ENCODE measurements at places on chromosomes 5 and 9. TPM values are rescaled to one million over a fixed set of nuclear protein-coding genes. Genes with fewer than 3 reads are reported as not detected.

Gene RCL1
- total RNA-seq = 61.5 TPM

Gene SNCB
- total RNA-seq = 2.1 TPM

Gene SARDH
- total RNA-seq = 3.4 TPM

Gene RETREG1
- 8.5 TPM for total RNA-seq

Gene FGF18
- not detected for total RNA-seq

Gene SLC6A19
- total RNA-seq = not detected

Gene SPATA31A3
- total RNA-seq = not detected

Gene CCDC171
- total RNA-seq = 1.7 TPM

Gene MLANA
- not detected for total RNA-seq

Gene LHFPL2
- total RNA-seq = 19.4 TPM

Gene ZNF454
- total RNA-seq = not detected

Gene CTXN3
- total RNA-seq = not detected

Gene ACTBL2
- 0.12 TPM for total RNA-seq

- peak; percentile 18 for DNase-seq
Measured at GRCh38 chr5:100406640-100407039, 128.5 kb upstream of the FAM174A start.

DNA sequence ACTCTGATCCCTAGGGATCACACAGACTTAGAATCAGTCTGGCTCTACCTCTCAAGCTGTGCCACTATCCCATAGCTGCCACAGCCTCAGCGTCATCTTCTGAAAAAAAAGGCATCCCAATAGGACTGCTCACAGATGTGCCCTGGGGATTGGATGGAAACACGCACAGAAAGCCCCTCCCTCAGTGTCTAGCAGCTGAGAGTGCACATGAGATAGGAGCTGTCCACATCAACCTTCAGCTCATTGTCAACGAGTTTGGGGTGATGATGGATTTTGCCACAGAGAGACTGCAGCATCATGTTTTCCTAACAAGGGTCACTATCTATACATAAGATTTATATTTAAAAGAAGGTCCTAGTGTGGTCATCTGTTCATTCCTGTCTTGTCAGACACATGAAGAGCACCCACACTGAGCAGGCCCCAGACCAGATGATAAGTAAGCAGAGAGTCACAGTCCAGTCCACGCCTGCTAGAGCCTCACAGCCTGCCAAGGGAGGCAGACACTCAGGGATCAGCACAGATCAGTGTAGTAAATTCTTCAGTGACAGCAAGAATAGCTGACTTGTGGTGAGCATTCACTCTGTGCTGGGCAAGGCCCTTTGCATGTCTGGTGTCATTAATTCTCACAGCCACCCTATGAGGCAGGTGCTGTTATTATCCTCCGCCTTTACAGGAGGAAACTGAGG is 25.8 kb downstream of the AFAP1L1 start:
- no peak for DNase-seq

- DNase-seq = no peak
Measured at GRCh38 chr5:110977915-110978314, 93.6 kb upstream of the TSLP start.

GRCh38 chr9:135397142-135397541 is 82.4 kb upstream of the PPP1R26 start:
- DNase-seq = no peak

- no peak for DNase-seq
Measured at GRCh38 chr5:38670878-38671277, 114.4 kb upstream of the LIFR start.

DNA sequence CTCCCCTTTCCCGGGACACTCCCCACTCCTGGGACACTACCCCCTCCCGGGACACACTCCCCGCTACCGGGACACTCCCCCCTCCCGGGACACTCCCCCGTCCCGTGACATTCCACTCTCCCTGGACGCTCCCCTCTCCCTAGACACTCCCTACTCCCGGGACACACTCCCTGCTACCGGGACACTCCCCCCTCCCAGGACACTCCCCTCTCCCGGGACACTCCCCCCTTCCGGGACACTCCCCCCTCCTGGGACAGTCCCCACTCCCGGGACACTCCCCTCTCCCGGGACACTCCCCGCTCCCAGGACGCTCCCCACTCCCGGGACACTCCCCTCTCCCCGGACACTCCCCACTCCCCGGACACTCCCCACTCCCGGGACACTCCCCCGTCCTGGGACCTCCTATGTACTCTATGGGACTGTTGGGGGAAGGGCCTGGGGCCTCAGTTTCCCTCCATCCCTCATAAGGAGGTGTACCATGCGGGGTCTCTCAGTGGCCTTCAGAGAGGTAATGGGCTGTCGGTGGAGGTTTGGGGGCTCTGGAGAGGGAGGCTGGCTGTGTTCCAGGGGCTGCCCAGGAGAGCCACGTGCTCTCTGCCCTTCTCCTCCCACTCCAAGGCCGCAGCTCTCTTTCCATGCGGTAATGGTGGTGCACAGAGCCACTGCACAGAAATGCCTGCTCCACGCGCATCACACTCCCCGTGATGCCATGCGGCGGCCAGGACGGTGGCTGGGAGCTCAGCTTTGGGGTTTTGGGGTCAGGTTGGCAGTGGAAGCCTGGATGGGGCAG is 96.2 kb downstream of the RXRA start:
- DNase-seq = no peak

DNA sequence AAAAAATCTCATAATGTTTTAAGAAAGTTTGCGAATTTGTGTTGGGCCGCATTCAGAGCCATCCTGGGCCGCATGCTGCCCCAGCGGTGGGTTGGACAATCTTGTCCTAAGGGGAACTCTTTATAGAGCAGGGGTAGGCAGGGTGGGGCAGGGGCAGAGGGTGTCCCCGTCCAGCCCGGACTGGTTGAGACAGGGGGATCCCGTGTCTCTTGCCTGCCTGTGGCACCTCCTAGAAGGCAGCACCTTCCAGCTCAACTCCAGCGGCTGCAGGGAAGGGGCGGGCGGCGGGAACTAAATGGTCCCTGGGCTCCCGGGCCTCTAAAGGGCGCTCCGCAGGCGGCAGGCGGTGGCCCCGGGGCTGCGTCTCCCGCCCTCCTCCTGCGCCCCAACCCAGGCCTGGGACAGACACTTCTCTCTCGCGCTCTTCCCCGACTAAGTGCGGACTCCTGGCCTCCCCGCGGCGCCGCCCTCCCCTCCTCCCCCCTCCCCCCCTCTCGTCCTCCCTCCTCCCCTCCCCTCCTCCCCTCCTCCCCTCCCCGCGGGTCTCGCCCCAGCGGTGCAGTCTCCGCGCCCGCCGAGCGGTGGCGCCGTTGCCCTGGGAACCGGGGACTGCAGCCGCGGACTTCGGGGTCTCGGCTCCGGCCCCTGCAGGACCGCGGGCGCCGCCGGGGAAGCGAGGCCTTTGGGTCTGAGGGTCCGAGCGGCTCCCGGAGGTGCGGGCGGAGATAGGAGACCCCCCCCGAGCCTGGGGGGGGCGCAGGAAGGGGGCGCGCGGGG is 132.6 kb downstream of the MRPL36 start:
- DNase-seq = peak; percentile 44

GRCh38 chr5:83764101-83764500 is 43.4 kb upstream of the HAPLN1 start:
- DNase-seq = no peak

- DNase-seq = no peak
Measured at GRCh38 chr9:76620996-76621395, 143.2 kb upstream of the PCA3 start.

DNA sequence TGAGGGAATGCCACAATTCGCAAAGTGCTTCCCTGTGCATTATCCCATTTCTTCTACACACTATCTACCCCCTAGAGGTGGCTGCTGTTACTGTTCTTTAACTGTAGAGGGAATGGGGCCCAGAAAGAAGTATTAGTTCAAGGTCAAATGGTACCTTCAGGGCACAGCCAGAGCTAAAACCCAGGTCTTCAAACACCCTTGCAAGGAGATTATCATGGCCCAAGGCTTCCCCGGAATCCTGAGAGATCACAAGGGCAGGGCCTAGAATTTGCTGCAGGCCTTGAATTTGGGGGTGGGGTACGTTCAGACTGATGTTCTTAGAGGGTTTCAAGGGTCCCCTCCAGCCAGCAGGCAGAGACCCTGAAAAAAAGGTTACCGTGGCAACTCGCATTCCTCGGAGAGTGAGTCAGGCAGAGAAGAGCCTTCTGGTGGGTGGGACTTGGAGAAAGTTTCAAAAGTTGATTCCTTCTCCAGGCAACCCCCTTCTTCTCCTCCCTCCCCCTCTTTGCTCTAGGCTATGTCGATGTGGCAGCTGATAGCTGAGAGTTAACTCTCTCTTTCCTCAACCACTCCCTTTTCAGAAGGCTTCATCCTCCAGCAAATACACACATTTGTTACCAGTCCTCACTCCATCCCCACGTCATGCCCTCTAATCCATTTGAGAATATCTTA is 1.9 kb downstream of the SPARC start:
- DNase-seq = peak; percentile 46

DNA sequence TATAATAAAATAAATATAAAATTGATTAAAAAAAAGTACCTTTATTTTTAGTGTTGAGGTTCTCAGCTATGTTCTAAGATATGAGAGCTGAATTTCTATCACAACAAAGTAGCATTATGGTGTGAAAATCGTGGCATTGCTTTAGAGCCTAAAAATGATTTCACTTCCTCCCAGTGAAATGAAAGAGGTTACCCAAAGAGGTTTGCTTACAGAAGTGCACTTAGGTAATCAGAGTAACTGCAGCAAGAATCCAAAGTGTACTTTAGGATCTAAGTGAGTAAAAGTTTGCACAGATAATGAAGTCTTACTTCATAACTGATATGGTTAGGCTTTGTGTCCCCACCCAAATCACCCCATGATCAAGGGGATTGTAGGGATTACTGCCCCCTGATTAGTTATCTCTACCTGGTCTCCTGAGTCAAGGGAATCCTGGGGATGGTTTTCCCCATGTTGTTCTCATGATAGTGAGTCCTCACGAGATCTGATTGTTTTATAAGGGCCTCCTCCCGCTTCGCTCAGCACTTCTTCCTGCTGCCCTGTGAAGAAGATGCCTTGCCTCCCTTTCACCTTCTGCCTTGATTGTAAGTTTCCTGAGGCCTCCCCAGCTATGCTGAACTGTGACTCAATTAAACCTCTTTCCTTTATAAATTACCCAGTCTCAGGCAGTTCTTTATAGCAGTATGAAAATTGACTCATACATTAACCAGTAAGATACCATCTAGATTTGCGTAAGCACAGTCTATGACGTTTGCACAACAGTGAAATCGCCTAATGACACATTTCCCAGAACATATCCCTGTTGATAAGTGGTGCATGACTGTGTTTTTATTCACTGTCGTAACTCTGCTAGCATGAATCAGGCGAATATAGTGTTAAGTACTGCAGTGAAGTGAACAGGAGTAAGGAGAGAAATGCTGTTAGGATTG is 40.3 kb upstream of the LRRC70 start:
- peak; percentile 72 for DNase-seq

GRCh38 chr9:133826289-133827085 is 88.3 kb upstream of the SARDH start:
- no peak for DNase-seq

DNA sequence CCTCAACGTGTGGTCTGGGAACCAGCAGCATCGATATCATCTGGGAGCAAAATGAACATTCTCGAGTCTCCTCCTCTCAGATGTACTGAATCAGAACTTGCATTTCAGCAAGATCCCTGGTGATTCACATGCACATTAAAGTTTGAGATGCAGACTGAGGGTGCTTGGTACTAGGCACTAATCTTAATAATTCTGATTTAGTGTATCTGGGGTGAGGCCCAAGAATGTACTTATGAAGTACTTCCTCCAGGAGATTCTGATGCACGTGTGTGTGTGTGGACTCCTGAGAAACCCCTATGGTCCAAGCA is 56.2 kb upstream of the EQTN start:
- DNase-seq = no peak

- DNase-seq = peak; percentile 86
Measured at GRCh38 chr5:137234973-137235943, 263.9 kb downstream of the SPOCK1 start.

GRCh38 chr5:159058716-159059636 is 40.7 kb downstream of the EBF1 start:
- DNase-seq = no peak

GRCh38 chr9:138049779-138050471 is 172.3 kb downstream of the CACNA1B start:
- DNase-seq = no peak

DNA sequence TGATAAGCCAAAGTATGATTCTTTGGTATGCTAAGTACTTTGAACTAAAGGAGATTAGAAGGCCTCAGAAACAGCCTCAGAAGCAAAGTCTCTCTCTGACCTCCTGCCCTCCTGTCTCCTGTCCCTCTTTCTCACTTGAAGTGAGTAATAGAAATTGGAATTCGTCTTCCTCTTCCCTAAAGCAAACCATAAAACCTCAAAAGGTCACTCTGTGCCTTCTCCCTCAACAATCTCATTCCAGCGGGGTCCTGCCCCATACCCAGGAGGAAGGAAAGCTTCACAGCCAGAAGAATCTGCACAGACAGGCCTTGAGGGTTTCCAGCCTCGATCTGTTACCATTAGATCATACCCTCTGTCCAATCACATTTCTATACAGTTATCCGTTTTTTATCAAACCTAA is 87.8 kb downstream of the HAPLN1 start:
- peak; percentile 65 for DNase-seq

GRCh38 chr9:73880101-73880500 is 617.0 kb upstream of the RORB start:
- no peak for DNase-seq

Data from PC-3 (cell line).